Activated naive CD8-positive, alpha-beta T cell treated with anti-CD3 and anti-CD28 coated beads, Interleukin-2, amount 10 ng/mL, durations not matched to agents 7 days and 5 days (primary cell): ENCODE measurements at places on chromosomes 5 and 9.

DNA sequence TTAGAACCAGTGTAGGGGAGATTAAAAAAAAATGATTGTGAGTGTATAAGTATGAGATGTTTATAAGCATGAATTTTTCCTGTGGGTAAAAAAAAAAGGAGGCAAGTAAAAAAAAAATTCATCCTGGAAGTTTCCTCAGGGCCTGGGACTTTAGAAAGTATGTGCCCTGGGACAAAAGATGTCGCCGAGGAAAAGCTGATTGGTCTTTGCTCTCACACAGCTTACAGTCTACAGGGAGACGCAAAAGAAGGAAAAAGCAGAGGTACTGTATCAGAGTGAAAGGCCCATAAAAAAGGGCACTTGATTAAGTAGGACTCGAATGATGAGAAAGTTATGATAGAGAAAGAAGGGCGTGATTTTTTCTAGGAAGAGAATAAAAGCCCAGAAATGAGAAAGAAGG, 501.4 kb upstream of the MEF2C start:
- no peak for DNase-seq

DNA sequence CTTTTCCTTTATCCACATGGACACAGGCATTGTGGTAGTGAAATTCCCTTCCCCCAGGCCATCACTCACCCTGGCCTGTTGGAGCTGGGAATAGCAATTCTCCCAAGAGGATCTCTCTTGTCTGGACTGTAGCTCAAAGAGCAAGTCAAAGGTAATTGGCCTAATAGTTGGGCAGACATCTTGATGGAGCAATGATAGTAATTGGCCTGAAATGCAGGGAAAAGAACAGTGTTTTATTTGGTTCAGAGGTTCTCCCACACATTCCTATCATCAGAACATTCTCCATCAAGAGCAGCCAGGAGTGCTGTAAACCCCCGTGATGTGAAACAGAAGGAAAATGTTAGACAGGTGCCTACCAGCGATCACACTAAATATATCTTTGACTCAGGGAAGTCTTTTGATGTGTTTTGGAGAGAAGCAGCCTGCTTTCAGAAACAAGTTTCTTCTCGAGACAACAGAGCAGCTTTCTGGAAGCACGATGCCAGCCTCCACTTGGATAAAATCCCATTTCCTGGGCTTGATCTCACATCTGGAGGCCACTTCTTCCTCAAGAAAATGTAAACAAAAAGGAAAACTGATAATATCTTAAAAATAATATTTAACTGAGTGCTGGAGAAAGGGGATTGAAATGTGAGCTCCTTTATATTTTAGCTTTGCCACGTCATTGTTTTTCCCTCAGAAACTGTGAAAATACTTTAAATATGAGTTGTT, 198.1 kb upstream of the WWC1 start:
- DNase-seq, result no peak

GRCh38 chr5:93899026-93899600, 157.7 kb upstream of the POU5F2 start:
- no peak for DNase-seq

DNA sequence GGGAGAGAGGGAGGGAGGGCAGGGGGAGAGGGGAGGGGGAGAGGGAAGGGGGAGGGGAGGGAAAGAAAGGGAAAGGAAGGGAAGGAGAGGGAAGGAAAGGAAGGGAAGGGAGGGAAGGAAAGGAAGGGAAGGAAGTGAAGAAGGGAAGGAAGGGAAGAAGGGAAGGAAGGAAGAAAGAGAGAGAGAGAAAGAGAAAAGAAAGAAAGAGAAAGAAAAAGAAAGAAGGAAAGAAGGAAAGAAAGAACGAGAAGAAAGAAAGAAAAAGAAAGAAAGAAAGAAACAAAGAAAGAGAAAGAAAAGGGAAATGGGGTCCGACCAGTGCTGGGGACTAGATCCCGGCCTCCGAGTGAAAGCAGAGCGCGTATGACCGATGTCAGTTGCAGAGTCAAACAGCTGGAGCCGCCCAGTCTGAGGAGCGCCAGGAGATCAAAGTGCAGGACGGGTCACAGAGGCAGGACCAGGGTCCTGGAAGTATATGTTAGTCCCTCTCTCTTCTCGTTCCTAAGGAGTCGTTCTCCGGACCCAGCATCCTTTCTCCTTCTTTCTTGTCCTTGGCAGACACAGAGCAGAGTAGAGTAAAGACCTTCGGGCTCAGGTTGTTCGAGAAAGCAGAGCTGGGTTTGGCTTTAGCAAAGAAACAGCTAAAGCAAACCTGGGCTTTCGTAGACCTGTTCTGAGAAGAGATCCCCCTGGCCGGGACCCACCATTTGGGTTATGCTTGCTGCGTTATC, 305.4 kb upstream of the MSX2 start:
- DNase-seq, result no peak

DNA sequence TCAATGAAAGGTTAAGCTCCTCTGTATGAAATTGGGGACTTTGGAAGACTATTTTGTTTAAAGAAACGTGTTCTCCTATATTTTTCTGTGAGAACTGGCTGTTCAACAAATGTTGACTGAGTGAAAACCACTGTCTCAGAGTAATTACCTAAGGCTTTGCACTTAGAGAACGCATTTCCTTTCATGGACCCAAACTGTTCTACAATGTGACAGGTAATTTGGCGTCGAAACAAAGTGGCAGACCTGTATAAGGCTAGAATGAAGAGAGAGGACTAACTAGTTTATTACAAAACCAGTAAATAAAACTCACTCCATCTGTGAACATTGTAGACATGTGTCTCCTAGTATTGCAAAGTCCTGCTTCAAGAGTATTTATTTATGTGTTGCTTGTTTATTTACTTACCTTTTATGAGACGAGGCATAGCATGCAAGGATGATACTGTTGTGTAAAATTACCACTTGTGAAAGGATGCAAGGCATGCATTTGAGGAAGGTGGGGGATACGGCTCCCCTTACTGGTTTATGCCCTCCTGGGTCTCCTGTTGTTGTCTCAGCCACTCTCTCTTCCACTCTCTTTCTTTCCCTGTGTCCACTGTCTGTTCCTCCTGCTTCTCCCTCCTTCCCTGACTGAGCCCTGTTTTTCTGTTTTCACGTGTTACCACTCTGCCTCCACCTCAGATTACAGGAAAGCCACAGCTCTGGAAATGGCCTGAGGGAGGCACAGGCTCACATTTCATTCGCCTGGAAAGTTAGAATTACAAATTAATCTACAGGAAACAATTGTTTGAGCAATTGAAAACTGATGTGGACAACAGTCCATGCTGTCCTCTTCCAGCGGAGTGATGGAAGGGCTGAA, 444.0 kb upstream of the ZNF608 start:
- DNase-seq, result no peak

DNA sequence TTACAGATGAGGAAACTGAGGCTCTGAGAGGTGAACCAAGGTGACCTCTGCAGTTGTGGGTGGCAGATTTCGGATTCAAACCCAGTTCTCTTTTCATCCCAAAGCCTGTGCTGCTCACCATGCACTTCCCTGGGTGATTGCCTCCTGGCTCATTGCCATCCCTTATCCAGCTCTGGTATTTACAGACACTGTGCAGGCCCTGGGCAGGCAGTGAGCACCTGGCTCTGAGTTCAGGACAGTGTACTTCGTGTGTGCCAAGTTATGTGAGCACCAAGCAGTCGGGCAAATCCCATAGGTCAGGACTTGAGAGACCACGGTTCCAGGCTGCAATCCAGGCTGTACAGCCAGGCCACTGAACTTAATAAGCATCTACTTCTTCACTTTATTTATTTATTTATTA, 1.4 kb downstream of the LRSAM1 start:
- no peak for DNase-seq

GRCh38 chr5:72328172-72328571, 8.0 kb downstream of the PTCD2 start:
- DNase-seq, result no peak

DNA sequence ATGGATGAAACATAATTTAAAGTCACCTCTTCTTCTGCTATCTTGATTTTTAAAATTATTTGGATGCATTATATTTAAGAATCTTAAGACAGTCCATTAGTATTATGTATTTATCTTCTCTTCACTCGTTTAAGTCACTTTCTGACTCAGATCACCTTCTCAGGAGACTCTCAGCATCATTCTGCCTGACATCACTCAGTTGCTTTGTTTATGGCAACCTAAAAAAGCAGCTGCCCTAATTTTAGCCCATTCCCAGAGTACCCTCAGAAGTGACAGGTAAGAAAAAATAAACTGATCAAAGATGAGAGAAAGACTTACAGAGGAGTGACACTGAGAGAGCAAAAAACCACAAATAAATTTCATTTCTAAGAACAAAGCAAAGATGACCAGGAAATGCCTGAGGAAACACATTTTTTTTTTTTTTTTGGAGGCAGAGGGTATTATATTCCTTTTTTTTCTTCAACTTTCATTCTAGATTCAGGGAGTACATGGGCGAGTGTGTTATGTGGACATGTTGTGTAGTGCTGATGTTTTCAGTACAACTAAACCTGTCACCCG, 140.5 kb downstream of the MUSK start:
- DNase-seq, result no peak

DNA sequence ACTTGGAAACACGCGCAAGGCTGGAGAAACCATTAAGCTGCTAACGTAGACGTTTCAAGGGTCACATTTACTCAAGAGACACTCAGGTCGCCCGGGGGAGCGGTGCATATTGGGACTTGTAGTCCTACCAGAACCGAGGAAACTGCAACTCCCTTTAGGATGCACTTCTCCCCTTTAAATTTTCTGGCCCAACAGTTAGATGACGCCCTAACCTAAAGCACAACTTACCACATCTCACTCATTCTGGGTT, 384 bp upstream of the DMXL1 start:
- DNase-seq, result no peak

DNA sequence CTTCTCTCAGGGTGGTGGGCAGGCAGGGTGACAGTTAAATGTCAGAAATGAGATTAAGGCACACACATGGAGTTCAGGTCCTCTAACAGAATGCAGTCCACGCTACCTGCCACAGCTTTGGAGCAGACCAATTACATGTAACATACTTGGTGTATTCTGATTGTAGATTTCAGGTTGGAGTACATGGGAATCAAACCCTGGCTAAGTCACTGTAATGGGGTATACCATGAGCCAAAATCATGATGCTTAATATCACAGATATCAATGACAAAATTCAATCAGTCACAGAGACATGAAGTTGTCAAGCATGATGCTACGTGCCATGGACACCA, 48.9 kb downstream of the MEF2C start:
- DNase-seq, result no peak

DNA sequence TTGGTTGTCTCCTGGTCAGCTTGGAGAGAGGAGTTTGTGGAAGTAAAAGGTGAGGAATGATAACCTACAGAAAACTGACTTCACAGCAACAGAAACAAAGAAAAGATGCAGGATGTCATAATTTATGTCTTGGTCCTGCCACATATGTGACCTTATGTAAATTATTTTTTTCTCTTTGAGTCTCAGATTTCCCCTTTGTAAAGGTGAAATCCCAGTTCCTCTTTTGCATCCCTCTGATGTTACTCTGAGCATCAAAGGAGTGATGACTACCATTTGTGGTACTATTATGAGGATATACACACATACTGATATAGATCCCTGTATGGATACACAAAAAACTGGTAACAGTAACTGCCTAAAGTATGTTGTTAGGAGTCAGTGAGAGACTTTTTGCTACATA, 1.4 kb upstream of the THG1L start:
- DNase-seq, result no peak

GRCh38 chr5:134028496-134028895, 23.7 kb upstream of the VDAC1 start:
- no peak for DNase-seq

- no peak for DNase-seq
These were observed 234.7 kb downstream of the SYK start for GRCh38 chr9:91036356-91036755.

- peak; percentile 53 for DNase-seq
These were observed 644 bp downstream of the NIM1K start for GRCh38 chr5:43192558-43193180.

- DNase-seq, result no peak
These were observed 97.0 kb upstream of the NIPAL4 start for GRCh38 chr5:157362982-157363381.

DNA sequence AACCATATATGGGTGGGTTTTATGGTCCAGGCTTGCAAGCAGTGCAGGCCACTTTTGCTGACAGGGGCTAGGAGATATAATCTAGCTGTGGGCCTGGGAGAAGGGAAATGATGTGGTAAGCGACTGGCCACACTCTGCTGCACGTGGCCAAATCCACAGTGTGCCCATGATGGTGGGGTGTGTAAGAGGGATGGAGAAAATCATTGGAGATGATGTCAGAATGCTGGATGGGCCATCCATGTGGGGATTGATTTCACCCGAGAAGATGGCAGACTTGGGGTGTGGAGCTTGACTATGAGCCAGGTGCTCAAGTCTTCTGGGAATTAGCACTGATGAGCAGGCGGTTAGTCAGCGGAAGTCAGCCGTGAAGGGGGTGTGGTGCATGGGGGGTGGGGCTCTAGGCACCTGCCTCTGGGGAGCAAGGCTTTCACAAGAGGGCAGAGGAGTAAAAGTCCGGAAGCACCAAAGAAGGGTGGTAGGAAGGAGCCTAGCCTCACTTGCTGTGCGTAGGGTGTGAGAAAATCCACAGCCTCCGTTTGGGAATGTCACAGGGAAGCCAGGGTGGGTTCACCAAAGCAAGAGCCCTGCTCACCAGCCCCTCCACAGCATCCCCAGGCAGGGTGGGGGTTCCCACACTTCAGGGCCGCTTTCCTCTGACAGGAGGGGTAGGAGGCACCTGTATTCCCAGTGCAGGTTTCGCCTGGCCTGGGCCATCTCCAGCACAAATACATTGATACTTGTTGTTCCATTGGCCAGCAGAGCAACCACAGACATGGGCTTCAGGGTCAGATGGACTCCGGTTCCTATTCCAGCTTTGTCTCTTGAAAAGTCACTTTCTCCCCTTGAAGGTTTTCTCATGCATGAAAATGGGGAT, 44.5 kb upstream of the ANGPTL2 start:
- DNase-seq, result peak; percentile 14

DNA sequence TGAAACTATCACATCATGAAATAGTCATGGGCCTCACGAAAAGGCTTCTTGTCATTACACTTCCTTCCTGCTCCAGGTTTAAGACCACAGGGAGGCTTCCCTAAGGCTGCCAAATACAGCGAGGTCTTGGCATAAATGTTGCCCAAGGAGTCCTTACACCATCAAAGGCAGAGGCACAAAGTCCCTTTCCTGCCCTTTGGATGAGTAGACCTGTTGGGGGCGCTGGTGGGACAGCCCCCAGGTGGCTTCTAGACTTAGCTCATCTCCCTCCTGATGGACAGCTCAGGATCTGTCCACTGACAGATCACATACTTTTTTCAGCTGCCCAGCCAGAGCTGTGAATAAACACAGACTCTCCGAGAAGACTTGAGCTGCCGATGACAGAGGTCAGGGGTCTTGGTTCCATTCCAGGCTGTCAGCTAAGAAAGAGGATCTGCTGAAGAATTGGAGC, 15.5 kb upstream of the MEGF9 start:
- DNase-seq, result no peak

DNA sequence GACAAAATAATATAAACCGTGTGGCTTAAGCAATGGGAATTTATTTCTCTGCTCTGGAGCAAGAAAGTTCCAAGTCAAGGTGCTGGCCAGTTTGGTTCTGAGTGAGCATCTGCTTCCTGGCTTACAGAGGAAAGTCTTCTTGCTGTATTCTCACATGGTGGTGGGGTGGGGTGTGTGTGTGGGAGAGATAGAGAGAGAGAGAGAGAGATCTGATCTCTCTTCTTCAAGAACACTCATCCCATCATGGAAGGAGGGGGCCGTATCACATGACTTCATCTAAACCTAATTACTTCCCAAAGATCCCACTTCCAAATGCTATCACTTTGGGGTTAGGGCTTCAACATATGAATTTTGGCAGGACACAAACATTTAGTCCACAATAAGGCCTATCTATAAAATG, 91.2 kb downstream of the PRR16 start:
- no peak for DNase-seq

GRCh38 chr5:169781420-169782345, 144.6 kb downstream of the DOCK2 start:
- DNase-seq, result no peak
